ENCODE measurements at places on chromosomes 11 and 22.

GRCh38 chr11:1293619-1294015 is 15.8 kb downstream of the TOLLIP start:
- DNase-seq: no peak

- no peak for DNase-seq
These were observed 1463.9 kb downstream of the TBC1D22A start for GRCh38 chr22:48226026-48227013.

GRCh38 chr11:6351782-6352382 is 31.6 kb upstream of the CAVIN3 start:
- no peak for DNase-seq

DNA sequence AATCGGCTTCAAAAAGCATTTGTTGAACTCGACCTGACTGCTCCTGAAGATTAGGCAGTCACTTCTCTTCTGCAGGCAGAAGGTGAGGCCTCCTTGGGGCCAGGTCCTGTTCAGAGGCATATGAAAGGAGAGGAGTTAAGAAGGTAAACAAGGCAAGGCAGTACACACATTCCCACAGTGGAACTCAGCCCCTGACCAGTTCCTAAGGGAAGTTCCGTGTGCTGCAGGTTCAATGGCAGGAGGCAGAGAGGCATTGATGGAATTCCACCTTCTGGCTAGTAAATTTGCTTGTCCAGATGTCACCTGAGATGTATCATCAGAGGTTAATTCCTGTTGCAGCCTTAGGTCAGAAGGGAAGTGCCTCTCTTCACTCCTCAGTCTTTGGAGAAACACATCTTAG is 337.0 kb upstream of the MTNR1B start:
- DNase-seq: no peak

- no peak for DNase-seq
These were observed 339.3 kb downstream of the DCDC1 start for GRCh38 chr11:31030138-31030792.

GRCh38 chr11:67517784-67518552 is 5.3 kb downstream of the CABP2 start:
- DNase-seq: no peak

DNA sequence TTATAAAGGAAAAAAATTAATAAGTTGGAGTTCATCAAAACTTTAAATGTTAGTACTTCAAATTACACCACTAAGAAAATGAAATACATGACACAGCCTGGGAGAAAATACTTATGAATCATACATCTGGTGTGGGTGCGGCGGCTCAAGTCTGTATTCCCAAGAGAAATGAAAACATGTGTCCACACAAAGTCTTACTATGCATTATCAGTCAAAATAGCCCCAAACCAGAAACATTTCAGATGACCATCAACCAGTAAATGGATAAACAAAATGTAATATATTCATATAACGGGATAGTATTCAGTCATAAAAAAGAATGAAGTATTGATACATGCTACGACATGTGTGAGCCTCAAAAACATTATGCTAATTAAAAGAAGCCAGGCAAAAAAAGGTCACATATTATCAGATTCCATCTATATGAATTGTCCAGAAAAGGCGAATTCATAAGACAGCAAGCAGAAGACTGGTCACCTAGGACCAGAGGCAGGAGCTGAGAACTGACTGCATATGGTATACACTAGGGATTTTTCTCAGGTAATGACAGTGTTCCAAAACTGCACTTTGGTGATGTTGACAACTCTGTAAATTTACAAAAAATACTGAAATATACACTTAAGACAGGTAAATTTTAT is 5.3 kb upstream of the AKIP1 start:
- DNase-seq: no peak

DNA sequence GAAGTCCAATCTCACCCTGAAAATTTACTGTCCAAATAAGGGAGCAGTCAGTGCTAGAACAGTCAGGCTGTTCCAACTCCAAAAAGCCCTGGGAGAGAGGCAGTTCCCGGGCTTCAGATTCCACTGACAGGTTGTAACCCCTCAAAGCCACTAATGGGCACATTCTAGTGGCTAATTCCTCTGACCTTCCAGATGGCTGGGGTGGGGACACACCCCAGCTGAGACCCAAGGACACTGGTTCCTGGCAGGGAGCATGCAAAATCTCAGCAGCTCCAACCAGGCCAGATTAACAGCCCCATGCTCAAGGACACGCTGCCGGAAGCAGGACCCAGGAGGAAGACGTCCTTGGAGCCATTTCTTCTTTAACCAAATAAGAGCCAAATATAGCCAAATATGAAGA is 92.7 kb downstream of the RPL27A start:
- no peak for DNase-seq

- no peak for DNase-seq
These were observed 28.6 kb upstream of the YPEL1 start for GRCh38 chr22:21764038-21764804.

GRCh38 chr22:20238536-20238900 is 29.6 kb downstream of the RTN4R start:
- DNase-seq: peak; percentile 1

DNA sequence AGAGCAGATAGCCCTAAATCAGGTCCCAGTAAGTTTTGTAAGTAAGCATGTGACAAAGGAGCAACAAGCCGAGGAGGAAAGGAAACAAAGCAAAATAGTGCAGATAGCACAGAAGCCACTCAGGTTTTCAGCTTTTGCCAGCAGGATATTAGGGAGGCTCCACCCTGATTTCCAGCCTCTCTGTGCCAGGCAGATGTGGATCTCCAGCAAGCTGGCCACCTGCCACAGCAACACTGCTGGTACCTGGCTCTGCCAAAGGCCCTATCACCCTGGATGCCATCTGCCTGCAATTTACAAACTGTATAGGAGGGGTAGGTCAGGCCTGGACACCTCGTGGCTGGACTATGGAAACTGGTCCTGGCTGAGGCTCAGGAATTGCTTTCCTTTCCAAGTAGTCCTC is 12.2 kb upstream of the NNMT start:
- DNase-seq: no peak

DNA sequence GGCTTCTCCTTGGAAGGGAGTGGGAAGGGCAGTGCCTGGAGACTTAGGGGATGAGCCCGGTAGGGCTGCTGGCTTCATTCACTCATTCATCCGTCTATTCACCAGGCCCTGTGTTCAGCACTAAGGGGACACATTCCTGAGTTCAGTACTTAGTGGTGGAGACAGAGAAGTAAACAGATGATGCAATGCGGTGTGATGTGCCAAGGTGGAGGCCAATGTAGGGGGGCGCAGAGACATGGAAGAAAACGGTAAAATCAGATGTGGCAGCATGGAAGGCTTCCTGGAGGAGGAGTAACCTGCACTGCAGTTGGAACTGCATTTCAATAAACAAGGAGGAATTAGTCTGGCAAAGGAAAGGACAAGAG is 21.3 kb downstream of the GRIK4 start:
- DNase-seq: no peak

DNA sequence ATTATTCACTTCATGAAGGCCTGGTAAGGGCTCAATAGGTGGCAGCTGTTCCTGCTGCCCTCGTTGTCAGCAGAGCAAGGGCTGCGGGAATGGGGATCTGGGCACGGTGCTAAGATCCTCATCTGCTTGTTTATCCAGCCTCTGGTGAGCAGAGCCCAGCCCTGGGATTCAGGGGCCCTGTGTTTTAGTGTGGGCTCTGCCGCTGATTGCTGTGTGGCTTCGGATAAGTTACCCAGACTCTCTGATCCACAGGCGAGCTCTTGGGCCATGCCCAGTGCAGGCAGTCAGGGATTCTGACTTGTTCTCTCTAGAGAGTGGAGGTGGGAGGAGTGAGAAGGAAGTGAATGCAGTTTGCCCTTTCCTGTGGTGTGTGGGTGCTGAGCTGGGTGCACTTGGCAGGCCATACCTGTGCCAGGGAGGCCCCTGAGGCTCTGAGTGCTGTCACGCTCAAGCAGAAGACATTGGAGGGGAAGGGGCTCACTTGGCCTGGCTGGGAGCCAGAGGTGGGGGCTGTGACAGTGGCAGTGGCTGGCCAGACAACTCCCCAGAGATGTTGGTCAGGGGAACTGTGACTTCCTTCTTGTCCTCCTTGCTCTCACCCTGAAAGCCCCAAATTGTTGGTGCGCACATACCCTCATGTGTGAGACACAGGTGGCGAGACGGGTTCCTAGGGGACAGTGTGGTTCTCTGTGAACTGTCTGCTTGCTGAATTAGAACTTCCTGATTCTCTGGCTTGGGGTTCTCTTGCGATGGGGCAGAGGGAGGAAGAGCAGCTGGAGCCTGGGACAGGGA is 43.7 kb downstream of the CD82 start:
- no peak for DNase-seq

DNA sequence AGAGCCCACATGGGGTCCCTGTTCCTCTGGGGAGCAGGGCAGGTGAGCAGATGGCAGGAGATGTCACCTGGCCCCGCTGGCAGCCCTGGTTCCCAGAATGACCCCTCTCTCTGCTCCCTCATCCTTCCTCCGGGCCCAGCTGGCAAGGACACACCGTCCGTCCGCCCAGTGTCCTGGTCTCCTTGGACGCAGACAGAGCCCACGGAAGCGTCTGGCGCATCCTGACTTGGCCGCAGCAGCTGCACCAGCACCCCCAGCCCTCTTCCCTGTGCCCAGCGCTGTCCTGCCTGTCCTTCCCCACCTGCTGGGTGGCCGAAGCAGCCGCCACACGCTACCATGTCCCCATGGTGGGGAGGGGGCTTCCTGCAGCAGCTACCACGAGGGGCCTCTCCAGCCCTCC is 9.6 kb upstream of the CABP7 start:
- DNase-seq: no peak

GRCh38 chr11:12914400-12914912 is 94.7 kb upstream of the RASSF10 start:
- DNase-seq: no peak

DNA sequence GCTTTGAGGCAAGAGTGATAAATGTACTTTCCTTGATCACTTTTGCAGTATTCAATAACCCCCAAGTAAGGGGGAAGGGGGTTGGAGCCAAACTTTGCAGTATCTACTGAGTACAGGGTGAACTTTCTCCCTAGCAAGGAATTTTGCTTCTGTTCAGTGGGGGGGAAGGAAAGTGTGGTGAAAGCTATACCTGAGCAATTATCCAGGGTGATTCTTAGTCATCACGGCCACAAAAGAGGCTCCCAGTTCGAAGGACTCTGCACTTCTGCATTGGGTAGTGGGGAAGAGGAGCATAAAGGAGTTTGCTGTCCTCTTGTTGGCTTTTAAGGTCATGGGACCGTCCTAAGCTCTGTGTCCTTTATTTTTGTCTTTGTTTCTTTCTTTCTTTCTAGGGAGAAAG is 346.5 kb upstream of the SYN3 start:
- no peak for DNase-seq

DNA sequence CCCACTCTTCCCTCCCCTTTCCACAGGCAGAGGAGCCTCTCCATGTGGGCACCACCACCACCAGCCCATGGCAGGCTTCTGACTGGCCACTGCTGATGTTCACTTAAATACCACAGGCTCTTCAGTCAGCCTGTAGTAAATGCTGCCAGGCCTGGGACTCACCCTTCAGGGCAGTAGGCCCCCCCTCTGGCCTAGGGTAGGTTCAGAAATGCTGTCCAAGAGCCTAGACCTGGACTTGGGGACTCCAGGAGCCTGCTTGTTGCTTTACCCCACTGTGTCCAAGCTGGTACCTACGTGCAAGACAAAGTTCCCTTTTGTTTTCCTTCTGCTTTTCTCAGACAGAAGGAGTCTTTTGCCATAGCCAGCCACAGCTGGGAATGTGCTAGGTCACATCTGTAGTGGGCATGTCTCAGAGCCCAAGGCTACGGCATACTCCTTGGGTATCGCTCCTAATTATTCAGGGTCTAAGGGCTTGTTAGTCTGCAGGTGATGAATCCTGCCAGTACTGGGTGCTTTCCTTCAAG is 38.6 kb downstream of the TMEM135 start:
- DNase-seq: no peak

DNA sequence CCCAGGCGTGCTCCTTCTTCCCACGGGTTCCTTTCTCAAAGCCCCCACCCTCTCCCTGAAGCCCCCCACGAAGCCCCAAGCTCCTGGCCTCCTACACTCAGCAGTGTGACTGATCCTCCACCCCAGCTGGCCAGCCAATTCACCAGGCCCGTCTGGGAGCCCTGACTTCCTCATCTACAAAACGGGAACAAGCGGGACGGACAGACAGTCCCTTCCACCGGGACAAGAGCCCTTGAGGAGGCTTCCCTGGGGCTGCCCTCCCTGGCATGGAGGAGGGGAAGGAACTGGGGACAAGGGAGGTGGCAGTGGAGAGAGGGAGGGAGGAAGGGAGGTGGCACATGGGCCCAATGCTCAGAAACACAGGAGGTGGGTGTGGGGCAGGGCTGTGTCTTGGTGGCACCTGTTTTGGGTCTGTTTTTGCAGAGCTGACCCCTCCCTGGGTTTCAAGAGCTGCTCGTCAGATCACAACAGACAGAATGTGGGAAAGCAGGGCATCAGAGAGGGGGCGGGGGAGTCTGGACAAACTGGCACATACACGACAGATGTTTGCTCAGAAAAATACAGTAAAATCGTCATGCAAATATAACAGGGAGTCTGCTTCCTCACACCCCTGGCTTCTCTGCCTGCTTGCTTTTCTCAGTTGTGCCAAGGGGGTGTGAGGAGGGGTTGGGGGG is 56.8 kb downstream of the ELFN2 start:
- DNase-seq: no peak

GRCh38 chr11:20162824-20163782 is 2.8 kb upstream of the DBX1 start:
- peak; percentile 14 for DNase-seq

GRCh38 chr11:126214841-126215240 is 3.3 kb downstream of the FAM118B start:
- DNase-seq: no peak

GRCh38 chr22:47191671-47192650 is 429.5 kb downstream of the TBC1D22A start:
- DNase-seq: no peak

- DNase-seq: no peak
These were observed 33.1 kb upstream of the NCAM1 start for GRCh38 chr11:112928136-112928535.

DNA sequence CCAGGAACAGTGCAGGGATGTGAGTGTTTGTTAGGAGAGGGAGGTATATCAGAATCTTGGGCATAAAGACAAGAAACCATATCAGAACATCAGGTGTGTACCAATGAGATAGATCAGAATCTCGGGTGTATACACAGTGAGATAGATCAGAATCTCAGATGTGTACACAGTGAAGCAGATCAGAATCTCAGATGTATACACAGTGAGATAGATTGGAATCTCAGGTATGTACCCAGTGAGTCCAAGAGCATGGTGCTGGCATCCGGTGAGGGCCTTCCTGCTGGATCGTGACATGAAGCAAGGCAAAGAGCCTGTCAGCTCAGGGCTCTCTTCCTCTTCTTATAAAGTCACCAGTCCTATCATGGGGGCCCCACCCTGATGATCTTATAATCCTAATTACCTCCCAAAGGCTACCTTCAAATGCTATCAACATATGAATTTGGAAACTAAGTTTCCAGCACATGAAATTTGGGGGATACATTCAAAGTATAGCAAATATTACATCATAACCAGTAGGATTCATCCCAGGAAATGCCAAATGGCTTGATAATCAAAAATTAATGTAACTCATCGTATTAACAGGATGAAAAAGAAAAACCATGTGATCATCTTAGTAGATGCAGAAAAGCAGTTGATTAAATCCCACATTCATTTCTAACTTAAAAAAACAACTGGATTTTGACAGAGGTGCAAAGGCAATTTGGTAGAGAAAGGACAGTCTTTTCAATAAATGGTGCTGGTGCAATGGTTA is 28.6 kb downstream of the PPARA start:
- DNase-seq: no peak

Data from NCI-H748 treated with DMSO at 0.1 percent for 48 hours (cell line).